Sigmoid colon (tissue), 7 donors: ENCODE measurements at places on chromosomes 16 and 17. TPM values are rescaled to one million over a fixed set of nuclear protein-coding genes. Genes with fewer than 3 reads are reported as not detected.

DNA sequence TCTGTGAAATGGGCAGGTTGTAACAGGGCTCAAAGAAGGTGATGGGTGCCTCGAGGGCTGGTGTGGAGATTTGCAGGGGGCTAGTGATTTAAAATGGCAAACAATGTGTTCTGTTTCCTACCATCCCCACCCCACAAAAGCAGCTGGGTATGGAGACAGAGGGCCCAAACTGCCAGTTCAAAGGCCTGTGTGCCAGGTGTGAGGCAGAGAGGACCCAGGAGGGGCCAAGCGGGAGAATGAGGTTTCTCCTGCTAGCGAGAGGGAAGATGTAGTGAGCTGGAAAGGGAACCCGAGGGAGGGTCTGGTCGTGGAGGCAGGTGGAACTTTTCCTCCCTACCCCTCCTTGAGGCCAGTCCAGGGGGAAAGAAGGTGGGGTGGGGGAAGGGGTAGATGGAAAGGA lies 39.4 kb downstream of the LAT start:
- DNase-seq = peak; percentile 8

DNA sequence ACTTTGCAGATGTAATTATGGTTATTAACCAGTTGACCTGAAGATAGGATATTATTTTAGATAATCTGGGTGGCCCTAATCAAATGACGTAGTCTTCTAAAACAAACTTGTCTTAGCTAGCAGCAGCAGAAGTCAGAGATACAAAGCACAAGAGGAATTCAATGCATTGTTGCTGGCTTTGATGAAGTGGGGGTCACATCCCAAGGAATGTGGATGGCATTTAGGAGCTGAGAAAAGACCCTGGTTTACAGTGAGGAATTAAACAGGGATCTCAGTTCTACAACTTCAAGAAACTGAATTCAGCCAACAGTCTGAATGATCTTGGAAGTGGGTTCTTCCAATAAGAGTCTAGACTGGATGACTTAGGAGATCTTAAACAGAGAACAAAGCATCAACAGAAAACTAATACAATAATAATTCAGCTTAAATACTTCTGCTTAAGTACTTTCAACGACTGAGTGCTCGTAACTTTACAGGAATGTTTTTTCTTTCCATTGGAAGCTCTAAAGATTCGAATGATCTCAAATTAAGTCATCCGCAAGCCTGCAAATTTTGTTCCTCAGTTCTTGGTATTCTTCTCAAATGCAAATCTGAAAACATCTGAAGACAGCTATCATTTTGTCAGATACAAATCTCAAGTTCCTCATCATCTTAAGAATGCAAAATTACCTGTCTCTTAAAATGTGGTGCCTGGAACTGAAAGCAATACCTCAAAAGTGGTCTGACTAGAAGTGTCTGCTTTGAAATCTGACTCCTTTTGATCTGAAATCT lies 3.3 kb downstream of the C16orf46 start:
- DNase-seq = no peak

GRCh38 chr16:84197466-84198128 lies 6.6 kb downstream of the ADAD2 start:
- DNase-seq = no peak

DNA sequence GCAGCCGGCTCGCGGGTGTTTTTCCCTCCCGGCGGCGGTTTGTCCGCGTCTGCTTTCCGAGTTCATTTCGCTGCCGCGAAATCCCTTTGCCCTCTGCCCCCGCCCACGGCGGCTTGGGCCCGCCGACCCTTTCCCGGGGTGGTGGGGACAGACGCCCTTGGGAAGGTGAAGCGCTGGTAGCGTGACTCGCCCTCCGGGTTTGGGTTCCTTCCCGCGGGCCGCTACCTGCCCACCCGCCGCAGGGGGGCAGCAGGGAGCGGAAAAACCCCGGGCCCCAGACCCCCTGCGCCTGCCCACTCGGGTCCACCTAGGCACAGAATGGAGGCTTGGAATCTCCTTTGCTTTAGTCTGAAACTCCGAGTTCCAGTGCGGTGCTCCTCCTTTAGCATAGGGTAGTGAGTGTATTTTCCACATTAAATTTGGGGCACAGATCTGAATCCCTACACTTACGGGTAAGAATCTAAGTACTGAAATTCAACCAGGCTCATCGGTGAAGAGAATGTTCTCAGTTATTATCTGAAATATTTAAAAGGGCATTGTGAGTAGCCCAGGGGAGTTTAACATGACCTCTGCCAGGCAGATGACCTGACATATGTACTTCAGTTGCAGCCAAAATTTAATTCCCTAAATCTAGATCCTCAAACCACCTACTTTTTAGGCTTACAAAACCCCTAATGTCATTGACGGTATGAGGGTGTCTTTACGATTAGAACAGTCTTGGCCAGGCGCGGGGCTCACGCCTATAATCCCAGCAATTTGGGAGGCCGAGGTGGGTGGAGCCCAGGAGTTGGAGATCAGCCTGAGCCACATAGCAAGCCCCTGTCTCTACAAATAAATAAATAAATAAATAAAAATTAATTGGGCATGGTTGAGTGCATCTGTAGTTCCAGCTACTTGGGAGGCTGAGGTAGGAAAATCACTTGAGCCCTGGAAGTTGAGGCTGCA lies 1.0 kb downstream of the NME2 start:
- DNase-seq = no peak

GRCh38 chr17:40497695-40498094 lies 3.7 kb downstream of the TNS4 start:
- no peak for DNase-seq

GRCh38 chr16:83348991-83349390 lies 458.8 kb upstream of the HSBP1 start:
- DNase-seq = no peak

DNA sequence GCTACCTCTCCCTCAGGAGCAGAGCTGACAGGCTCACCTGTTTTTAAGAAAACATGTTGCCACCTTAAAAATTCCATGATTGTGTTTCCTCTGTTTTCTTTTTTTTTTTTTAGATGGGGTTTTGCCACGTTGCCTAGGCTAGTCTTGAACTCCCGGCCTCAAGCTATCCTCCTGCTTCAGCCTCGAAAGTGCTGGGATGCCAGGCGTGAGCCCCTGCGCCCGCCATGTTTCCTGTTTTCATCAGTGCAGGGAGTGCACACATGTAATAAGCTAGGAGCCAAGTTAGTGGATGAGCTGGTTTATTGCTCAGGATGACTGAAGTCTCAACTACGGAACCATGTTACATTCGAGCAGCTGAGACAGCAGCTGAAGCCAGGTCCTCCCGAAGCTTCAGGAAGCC lies 13.6 kb downstream of the MRM3 start:
- DNase-seq = no peak

GRCh38 chr16:58032710-58033293 lies 7.2 kb downstream of the MMP15 start:
- DNase-seq = no peak

- no peak for DNase-seq
Measured at GRCh38 chr16:53999841-54000240, 286.7 kb downstream of the IRX3 start.

DNA sequence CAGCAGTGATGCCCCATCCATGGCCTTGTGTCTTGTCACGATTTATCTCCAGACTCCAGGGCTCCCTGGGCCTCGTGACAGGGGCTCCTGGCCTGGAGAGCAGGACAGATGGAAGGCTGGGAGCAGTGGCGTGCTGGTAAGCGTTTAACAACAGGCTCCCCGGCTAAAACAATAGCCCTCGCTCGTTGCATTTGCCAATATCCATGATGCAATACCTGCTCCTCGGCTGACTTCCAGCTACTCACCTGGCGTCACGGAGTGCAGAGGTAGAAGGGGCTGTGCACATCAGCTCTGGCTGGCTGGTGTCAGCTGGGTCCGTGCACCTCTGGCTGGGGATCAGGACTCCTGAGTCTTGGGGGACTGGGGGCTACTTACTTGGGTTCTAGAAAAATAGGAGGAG lies 1.5 kb upstream of the BICDL2 start:
- no peak for DNase-seq

DNA sequence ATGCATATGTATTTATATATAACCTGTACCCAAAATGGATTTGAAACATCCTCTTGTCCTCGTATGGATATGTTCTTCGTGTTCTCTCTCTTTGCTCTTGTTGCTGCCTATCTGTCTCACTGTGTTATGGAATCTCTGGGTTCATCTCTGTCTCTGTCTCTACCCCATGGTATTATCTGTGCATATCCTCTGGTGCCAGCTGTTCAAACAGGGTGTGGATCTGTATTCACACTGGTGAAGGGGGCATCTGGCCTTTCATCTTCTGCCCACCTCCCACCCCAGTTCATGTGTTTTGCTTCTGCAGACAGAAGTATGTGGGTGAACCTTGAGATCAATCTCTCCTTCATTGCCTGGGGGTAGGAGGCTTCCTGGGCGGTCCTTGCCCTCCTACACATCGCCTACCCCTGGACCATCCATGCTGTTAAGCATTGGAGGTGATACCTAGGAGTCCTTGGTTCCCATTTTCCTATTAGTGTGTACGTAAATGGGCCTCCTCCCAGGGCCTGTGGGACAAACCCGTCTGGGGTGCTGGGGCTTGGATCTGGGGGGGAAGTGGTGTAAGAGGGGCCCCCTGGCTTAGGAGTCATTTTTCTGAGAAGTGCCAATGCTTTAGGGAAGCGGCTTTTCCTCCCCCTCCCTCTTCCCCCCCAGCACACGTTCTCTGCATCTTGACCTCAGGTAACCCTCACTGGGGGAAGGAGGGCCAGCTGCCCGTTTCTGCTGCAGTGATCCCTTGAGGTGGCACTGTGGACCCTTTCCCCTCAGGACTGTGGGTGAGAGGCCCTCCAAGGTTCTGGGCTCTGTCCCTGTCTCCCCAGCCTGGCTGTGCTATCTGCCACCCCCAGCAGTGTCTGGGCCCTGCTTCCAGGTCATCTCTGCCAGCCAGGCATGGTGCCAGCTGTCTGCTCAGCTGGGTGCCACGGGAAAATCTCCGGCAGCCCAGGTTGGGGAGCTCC lies 21.1 kb downstream of the RARA start:
- peak; percentile 85 for DNase-seq

GRCh38 chr16:64615630-64616280 lies 506.1 kb downstream of the CDH11 start:
- no peak for DNase-seq

DNA sequence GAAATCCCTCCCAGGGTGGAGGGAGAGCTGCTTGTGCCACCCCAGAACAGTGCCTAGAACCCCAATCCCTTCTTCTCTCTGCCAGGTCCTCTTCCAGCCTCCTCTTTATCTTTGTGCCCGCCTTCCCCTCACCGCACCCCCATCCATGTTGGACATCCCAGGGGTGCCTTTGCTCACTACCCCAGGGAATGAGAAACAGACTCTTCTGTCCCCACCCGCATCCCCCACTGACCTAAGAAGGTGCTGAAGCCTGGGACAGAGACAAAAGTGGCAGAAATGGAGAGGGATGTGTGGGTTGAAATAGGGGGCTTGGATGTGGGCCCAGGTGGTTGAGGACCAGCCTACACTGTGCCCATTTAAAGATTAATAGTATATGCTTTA lies 17.0 kb downstream of the ALOX15B start:
- DNase-seq = peak; percentile 37

DNA sequence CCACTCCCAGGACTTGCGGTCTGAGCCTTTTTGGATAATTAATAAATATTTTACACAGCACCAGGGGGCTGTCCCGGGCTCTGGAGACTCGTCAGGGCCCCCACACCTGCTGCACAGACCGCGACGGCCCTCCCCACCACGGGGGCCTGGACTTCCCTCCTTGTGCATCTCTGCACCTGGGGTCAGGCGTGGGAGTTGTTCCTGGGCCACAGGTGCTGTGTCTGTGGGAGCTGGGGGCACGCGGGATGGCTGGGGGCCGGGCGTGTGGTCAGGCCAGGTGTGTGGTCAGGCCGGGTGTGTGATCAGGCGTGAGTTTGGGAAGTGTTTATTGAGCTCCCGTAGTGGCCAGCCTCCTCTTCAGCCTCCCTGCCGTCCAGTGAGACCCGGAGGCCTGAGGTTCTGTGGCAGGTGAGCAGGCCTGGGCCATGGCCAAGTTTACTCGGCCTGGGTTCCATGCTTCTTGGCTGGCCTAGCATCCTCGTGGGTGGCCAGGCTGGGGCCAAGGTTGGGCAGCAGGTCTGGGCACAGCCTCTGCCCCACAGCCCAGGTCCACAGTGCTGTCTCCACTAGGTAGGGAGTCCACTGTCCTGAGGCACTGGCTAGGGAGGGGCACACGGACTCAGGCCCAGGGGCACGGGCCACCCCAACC lies 1.9 kb upstream of the STUB1 start:
- DNase-seq = no peak

GRCh38 chr17:49365667-49366066 lies 3.6 kb upstream of the ZNF652 start:
- no peak for DNase-seq

GRCh38 chr17:29617125-29617480 lies 5.6 kb downstream of the CORO6 start:
- DNase-seq = peak; percentile 89

- no peak for DNase-seq
Measured at GRCh38 chr17:54239291-54239690, 416.6 kb downstream of the KIF2B start.

DNA sequence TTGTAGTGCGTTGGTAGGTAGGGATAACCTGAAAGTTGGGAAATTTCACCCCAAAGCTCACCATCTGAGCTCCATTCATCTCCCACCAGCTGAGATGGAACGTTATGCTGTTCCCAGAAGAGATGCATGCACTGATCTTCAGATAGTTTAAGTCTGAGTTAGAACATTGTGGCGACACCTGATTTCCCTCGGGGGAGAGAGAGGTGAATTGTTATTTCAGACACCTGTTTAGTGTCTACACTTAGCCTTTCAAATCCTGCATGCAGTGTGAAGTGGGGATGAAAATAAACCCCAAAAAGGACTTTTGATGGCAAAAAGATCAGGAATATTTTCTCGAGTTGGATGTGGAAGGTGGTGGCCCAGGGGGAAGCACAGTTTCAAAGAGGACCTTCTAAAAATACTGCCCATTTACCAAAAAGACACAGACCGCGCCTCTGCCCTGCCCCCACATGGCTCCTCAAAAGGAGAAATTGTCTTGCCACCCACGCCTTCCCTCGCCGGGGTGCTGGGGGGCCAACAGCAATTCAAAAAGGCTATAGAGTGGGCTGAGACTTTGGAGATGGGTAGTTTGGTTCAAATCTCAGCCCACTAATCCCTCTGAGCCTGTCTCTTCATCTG lies 11.4 kb downstream of the CIITA start:
- no peak for DNase-seq

GRCh38 chr17:31678431-31678830 lies 180.6 kb downstream of the COPRS start:
- no peak for DNase-seq

- DNase-seq = peak; percentile 86
Measured at GRCh38 chr16:67563708-67564468, 1.6 kb downstream of the CTCF start.

- no peak for DNase-seq
Measured at GRCh38 chr16:10606607-10607006, 26.2 kb upstream of the EMP2 start.

The HBA2 gene
- polyA plus RNA-seq = 4.2 TPM

The HID1 gene
- 23.4 TPM for polyA plus RNA-seq

The LGALS9B gene
- polyA plus RNA-seq = 31.2 TPM

The SHCBP1 gene
- 0.60 TPM for polyA plus RNA-seq

The ZNF629 gene
- polyA plus RNA-seq = 6.9 TPM

The ERI2 gene
- polyA plus RNA-seq = 8.4 TPM

The ITGA2B gene
- polyA plus RNA-seq = not detected

The NAA38 gene
- polyA plus RNA-seq = 99.4 TPM

The DOC2A gene
- 1.8 TPM for polyA plus RNA-seq

The ZNF23 gene
- 5.3 TPM for polyA plus RNA-seq

The FOXF1 gene
- 8.5 TPM for polyA plus RNA-seq

The TPPP3 gene
- 2.4 TPM for polyA plus RNA-seq

The TMED6 gene
- not detected for polyA plus RNA-seq

The ZFP3 gene
- 3.2 TPM for polyA plus RNA-seq

The SYCE1L gene
- 4.8 TPM for polyA plus RNA-seq

The OSGIN1 gene
- polyA plus RNA-seq = 8.1 TPM

The CCT6B gene
- polyA plus RNA-seq = 1.2 TPM
